ENCODE measurements at places on chromosomes 4 and X.

GRCh38 chr4:174600391-174600790 lies 78.1 kb upstream of the HPGD start:
- DNase-seq, result no peak

DNA sequence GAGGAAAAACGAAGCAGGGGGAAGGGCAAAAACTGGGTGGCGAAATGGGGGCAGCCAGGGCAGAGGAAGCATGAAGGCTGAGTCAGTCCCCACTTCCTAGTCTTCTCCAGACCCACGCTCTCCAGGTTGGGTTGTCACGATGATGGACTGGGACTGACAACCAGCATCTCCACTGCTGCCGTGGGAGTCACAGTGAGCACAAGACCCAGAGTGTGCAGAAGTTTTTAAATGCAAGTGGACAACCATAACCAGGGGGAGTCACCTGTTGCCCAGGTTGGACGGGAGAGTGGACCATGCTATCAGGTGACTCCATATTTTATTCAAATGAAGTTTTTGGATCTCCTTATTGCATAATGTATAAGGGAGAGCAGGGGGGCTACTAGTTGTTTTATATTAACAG lies 511.4 kb upstream of the ZFP42 start:
- DNase-seq, result no peak

DNA sequence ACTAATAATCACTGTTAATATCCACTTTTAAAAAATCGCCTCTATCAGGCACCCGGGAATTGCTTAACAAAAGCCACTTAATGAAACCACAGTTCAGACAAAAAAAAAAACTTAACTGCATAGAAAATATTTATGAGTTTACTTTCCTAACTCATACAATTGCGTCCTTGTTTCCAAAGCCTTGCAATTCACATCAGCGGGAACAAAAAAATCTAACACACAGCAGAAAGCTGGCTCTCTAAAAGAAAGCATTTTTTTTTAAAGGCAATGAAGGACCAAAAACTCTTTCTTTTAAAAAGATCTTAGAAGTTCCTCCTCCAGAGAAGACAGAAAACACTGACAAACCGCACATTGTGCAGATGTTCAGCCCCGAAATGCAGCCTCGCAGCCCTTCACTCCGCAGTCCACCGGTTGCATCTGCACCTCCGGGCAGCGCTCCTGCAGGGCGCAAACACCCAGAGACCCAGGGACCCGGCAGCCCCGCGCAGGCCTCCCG lies 812 bp downstream of the FAT1 start:
- DNase-seq, result no peak

DNA sequence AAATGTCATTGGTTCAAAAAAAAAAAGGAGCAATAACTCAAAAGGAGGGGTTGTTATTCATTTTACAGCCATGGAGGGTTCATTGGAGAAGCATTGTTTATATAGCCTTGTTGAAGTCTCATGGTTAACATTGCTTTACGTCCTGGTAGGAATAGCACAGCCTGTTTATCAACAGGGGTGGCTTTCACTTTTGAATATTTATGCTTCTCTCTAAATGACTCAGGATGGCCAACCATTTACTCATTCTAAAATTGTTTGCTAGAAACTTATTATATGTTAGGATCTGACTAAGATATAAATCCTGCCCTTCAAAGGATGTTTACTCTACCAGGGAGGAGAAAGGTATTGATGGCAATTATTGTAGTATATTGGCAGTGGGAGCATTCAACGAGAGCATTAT lies 534.1 kb upstream of the GALNTL6 start:
- no peak for DNase-seq

DNA sequence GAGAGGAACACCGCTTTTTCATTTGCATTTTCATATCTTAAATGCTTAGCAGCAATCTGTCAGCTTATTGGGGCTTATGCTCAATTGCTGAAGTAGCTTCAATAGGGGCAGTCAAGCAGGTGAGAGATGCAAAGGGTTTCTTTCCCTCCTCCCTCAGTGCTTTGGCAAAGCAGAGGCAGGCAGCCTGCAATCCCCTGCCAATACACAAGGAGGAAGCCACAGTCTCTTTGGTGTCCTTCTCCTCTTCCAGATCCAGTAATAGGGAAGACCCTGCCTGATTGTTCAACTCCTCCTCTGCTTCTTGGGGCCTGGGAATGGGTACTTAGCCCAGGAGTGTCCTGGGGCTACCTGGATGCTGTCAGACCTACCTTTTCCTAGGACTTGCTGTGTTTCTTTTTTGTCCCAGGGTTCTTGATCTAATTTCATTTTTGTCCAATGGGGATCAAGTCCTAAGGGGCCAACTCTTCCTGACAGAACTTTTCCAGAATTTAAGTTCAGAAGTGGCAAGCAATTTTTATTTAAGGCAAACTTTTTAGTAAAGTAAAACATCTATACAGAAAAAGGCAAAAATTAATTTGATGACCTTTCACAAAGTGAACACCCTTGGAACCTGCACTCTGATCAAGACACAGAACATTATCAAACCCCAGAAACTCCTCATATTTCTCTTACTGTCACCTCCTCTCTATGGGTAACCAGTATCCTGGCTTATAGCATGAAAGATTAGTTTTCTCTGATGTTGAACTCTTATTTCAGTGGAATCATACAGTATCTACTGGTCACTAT lies 260.3 kb downstream of the PPP3CA start:
- no peak for DNase-seq

- no peak for DNase-seq
Measured at GRCh38 chr4:82261084-82261483, 112.7 kb downstream of the HNRNPD start.
